ENCODE measurements at places on chromosomes 13 and 19.

DNA sequence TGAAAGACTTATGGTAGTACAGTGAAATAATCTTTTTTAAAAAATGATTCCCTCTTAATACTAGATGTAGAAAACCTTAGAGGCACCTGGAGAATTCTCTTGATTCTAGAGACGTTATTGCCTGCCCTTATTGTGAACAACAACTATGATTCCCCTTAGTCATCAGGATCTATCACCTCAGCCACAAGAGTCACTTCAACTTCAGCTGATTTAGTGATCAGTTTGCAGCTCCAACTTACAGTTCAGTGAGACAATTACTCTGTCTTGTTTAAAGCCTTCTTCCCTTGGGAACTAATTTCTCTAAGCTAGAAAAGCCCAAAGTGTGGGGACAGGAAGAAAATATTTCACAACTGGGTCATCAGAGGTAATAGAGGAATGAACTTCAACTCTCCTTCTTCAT lies 254.3 kb upstream of the SLITRK1 start:
- DNase-seq = no peak

DNA sequence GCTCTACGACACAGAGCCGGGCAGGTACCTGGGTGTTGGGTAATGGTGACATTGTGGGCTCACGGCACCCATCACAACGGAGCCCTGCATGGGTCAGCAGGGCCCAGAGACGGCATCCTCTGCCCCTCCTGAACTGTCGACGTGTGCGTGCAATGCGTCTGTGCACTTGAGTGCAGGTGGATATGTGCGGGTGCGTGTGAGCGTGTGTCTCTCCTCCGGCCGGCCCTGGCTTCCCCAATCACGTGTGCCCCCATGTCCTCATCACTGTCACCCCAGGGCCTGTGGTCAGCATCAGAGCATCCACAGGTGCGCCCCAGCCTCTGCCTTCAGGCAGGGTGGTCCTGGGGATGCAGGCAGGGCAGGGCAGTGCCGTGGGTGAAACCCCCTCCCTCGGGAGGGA lies 37.2 kb upstream of the TPM4 start:
- no peak for DNase-seq

DNA sequence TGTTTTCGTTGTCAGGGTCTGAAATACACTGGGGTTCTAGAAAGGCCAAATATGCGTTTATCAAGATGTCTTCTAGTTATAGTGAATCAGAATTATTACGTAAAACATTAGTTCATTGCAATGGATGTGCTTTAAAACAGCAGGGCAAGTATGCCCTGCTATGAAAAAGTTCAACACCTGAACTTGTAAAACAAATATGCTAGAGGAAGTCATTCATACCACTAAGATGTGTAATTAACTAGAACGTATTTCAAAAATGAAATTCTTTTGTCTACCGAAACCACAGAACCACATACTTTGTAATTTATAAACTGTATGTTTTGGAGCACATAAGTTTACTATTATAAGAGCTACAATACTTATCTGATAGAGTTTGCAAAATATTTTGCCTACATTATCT lies 266.2 kb downstream of the KCTD12 start:
- no peak for DNase-seq

GRCh38 chr19:16702123-16702522 lies 17.5 kb upstream of the NWD1 start:
- DNase-seq = peak; percentile 84

GRCh38 chr19:7513809-7514642 lies 1.9 kb upstream of the ZNF358 start:
- no peak for DNase-seq

- peak; percentile 59 for DNase-seq
Measured at GRCh38 chr19:49097453-49098288, 12.4 kb downstream of the SNRNP70 start.

GRCh38 chr13:62038214-62038613 lies 622.6 kb upstream of the PCDH20 start:
- DNase-seq = no peak

- DNase-seq = no peak
Measured at GRCh38 chr19:11375143-11375948, 880 bp downstream of the SWSAP1 start.
